ENCODE measurements at places on chromosomes 3 and 15.
A peak's percentile ranks its signal among the peaks of the same experiment; 100 is the strongest.

- no peak for DNase-seq
Measured at GRCh38 chr15:47614360-47615011, 102.8 kb upstream of the SEMA6D start.

DNA sequence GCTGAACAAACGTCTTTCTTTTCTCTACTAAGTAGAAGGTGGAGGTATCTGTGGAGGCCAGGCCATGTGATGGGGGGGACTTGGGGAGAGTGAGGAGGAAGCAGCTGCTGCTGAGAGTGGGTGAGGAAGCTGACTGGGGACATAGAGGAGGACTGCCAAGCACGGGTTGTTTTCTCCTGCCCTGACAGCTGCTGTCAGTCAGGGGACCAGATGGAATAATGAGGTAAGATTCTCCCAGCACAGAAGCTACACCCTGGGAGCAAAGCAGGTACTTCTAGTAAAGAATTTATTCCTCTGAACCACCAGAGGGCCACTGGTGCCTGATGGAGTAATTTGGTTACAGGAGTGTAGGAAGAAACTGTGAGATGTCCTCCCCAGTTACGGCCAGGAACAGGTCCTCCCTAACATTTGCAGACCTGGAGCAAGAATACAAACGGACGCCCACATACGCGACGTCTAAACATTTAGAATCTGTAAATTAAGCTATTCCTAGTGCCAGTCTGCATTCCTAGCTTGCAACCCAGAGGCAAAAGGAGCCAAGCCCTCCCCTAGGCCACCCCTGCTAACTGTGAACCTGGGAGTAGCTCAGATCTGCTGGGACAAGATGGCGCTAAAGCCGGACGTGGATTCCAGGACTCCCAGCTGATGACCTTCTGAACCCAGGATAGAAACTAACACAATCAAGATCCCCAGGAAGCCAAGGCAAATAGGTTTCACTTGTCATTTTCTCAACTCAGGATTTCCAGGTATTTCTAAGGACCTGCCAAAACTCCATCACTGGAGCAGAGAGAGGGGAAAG, 14.8 kb downstream of the CRYGS start:
- DNase-seq = no peak

DNA sequence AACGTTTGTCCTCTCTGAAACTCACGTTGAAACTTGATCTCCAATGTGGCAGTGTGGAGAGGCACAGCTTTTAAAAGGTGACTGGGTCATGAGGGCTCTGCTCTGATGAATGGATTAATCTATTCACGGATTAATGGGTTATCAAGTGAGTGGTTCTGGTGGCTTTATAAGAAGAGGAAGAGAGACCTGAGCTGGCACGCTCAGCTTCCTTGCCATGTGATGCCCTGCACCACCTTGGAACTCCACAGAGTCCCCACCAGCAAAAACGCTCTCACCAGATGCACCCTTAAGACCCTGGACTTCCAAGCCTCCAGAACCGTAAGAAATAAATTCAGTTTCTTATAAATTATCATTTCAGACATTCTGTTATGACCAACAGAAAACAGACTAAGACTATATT, 2.6 kb downstream of the PPP1R2 start:
- DNase-seq = no peak

DNA sequence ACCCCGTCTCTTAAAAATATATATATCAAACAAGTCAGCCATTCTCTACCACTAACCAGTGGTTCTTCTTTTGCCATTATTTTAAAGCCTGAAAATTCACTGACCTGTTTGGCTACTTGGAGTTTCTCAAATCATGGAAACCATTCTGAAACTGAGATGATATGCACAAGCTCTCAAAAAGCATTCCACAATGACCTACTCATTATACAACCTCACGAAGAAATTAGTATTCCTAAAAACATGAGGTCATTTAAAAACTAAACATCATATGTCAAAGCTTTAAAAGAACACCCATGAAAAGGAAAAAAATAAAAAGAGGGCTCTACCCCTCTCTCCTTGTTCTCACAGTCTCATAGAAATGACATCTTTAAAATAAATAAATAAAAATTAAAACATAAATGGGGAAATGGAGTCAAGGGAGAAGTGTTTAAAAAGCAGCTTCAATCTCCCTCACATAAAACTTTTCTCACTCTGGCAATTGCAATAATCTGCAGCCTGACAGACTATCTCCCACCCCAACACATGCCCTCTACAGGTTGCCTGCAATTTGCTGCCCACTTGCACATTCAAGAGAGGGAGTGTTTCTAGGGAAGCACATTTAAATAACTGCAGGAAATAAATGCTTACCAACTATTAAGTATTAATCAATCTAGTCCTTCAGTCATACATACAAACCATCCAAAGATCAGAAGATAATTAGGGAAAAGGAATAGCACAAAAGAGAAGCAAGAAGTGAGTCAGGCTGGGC, 73.3 kb downstream of the TRANK1 start:
- no peak for DNase-seq

DNA sequence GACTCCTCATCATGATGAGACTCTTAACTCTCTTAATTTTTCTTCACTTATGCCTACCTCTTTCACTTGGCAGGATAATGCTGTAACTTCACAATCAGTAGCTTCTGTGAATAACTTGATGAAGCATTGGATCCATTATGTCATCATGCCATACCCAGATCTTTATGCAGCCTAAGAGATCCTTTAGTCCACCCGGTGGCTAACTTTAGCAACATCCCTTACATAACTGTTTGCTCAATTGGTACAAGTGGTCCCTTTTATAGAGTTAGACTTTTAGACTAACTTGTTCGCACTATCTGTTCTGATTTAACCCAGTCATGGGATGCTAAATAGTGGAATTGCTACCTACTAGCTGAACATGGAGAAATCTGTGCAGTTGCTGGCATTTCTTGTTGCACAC, 184.5 kb downstream of the USP13 start:
- no peak for DNase-seq

DNA sequence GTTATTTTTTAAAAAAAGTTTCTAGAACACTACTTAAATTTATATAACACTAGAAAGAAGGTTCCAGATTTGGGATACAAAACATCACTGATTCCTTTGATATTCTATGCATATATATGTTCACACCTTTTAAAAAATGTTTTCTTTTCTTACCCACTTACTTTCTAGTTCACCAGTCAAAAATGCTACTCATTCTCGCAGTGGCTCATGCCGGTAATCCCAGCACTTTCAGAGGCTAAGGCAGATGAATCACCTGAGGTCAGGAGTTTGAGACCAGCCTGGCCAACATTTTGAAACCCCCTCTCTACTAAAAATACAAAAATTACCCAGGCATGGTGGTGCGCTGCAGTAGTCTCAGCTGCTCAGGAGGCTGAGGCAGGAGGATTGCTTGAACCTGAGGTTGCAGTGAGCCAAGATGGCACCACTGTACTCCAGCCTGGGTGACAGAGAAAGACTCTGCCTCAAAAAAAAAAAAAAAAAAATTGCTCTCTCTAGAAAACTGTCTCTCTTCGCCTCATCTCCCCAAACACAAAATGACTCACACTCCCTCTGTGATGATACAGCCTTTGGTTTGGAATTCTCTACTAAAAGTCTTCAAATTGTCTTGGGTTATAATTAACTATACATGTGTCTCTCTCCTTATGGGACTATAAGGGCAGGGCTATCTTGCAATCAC, 52.6 kb upstream of the TGFBR2 start:
- DNase-seq = no peak

DNA sequence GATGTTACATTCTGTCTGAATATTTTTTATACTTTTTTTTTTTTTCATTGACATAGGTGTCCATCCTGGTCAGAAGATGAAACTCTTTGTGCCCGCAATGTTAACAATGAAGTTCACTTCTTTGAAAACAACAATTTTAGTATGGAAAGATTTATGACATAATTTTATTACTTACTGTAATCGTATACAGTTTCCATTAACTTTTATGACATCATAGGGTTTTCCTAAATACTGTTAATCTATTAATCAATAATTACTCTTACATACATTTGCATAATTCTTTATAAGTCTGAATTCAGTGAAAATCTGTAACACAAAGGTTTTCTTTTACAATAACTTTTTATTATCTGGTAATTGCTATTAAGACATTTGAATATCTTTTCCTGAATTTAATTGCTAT, 17.7 kb downstream of the EIF2A start:
- no peak for DNase-seq

DNA sequence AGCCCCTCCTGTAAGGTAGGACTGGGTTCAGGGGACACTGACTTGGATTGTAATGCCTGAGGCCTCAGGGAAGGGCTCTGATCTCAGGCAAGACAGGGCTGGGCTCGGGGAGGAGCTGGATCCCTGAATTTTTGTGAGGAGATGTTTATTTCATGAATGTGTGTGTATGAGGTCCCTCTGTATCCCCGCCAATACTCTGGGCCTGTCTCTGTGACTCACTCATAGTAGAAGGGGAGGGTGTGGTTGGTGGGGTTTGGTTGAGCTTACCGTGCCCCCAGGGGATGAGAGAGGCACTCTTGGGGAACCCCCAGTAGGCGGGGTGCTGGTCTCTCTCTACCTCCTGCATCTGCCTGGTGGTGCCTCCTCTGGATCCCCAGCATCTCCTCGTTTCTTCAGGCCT, 28.1 kb downstream of the RPSA start:
- DNase-seq = no peak

DNA sequence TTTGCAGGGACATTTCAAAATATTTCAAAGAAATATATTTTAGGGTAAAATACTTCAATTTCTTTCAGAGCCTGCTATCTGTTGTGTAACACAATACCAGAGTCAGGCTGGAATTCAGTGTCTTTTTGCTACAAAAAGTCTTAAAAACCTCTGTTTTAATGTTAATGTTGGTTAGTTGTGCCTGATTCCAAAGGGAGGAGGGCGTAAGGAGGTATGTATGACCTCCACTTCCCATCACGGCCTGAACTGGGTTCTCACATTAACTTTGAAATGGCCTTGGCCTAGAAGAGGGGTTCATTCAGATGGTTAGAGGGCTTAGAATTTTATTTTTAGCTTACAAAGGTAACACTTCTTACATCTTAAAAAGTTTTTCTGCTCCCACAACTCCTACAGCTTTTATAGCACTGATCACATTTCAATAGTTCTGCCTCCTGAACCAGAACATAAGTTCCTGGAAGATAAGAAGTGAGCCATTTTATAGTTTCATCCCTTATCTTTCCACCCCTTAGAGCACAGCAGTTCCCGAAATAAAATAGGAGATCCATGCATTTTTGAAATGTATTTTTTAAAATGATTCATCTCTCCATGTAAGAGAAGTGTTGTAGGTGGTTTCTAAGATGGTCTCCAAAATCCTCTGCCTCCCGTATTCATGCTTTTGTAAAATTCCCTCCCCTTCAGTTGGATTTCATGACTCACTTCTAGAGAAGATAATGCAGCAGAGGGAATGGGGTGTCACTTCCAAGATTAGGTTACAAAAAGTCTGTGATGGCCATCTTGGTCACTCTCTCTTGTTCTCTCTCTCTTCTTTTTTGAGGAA, 543.1 kb upstream of the NECTIN3 start:
- DNase-seq = no peak

DNA sequence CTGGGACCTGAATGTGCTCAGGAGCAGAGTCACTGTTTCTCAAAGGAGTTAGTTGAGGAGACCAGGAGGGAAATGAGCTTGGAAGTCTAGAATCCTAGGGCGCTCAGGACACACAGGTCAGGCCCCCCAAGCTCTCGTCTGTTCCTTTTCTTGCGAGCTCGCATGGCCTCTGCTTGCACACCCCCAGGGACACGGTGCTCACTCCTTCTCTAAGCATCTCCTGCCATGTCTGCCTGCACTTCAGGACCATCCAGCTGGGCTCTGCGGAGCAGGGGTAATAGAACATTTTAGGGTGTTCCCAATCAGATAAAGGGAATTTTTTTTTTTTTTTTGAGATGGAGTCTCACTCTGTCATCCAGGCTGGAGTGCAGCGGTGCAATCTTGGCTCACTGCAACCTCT, 213.2 kb downstream of the XXYLT1 start:
- no peak for DNase-seq

- DNase-seq = no peak
Measured at GRCh38 chr3:151008699-151009098, 36.2 kb upstream of the CLRN1 start.

DNA sequence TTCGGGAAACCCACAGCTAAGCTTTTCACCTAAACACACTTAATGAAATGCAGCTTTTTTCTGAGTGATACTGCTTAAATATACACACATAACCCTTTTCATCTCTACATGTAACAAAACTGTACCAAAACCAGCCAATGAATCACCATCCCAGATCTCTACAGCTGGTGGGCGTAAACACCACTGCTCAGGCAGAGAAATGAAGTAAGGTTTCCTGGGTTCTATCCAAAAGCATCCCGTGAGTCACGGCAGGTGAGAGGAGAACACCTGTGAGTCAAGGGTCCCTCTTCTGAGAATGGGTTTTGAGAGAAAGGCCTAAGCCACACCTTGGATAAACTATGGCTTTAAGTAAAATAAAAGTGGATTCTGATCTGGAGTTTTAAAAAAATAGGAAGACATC, 2.6 kb downstream of the CLDN1 start:
- DNase-seq = peak; percentile 31

DNA sequence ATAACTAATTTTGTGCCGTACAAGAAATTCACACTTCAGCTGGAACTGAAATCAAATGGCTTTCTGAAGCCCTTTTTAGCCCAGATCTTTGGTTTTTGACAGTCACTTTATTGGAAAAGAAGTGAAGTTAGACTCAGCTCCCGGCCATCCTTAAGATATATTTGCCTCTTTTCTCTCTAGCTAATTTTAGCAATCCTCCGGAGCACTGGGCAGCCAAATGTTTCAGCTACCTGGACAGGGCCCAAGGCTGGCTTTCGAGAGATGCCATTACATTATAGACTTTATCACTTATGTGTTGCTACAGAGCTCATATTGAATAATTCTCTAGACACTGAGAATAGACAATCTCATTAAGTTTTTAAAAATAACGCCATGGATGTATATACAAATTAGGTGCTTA, 28.5 kb upstream of the RPL39L start:
- no peak for DNase-seq

GRCh38 chr3:79651536-79652065, 116.2 kb downstream of the ROBO1 start:
- no peak for DNase-seq

DNA sequence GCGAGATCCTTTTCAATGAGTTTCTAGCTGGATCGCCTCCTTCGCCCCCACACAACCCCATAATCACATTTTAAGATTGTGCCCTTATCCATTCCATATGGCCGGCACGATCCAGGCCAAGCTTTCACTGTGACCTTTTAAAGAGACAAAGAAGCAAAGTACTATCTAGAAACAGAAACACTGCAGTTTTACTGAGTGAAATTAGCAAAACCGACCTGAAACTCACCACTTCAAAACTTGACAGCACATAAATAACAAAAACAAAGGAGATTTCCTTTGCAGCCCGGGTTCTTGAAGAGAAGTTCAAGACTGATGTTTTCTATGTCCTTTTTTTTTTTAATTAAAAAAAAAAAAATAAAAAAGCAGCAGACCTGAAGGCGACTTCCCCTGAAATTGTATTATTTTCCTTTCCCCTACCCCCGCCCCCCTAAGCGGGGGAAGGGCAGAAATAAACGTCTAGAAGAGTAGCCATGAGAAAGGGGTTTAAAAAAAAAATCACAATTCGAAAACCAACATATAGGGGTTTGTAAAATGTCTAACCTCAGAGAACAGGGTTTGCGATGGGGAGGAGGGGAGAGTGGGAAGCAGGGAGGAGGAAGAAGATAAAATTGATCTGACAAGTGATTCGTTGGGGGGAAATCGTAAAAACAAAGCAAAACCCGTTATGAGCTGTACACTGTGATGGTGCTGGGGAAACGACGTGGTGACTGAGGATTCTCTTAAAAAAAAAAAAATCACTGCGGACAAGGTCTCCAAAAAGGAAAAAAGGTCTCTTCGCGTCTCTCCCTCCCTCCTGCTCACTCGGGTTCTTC, 1.5 kb downstream of the SATB1 start:
- DNase-seq = no peak

GRCh38 chr3:89245612-89246011, 138.2 kb downstream of the EPHA3 start:
- no peak for DNase-seq

Measured in stimulated activated CD4-positive, alpha-beta T cell treated with anti-CD3 and anti-CD28 coated beads, TNF-alpha, amount 100 ng/mL, for 48 hours (primary cell).